ENCODE measurements at places on chromosomes 7 and 10. TPM values are rescaled to one million over a fixed set of nuclear protein-coding genes. Genes with fewer than 3 reads are reported as not detected.

DNA sequence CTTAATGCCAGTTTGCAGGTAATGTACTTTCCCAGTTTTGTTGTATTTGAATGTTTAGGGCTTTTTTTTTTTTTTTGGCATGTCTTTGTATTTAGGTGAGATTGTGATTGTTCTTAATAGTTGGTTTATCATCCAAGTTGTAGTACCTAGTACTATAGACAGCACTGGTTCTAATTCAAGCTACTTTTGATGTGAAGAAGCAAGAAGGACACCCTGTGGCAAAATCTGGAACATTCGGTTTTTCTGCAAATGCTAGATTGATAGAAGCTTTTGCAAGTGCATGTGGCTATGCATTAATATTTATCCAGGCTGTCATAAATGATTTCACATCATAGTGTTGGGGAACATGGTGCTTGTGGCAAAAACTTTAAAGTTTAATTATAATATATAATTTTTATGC, 248.9 kb downstream of the FOXP2 start:
- no peak overlapping the region for H3K4me3 ChIP-seq
- no peaks in the 10 kb centered on the region for H3K36me3 ChIP-seq
- H3K27ac ChIP-seq, result no peak overlapping the region
- no peaks in the 10 kb centered on the region for H3K27me3 ChIP-seq

The FAM131B gene
- total RNA-seq, result 0.80 TPM

- H3K27ac ChIP-seq, result peak overlapping the region; percentile 91
- H3K4me3 ChIP-seq, result peak overlapping the region; percentile 79
- no peaks in the 10 kb centered on the region for H3K27me3 ChIP-seq
- peaks cover 55% of the 10 kb centered on the region for H3K4me1 ChIP-seq
These were observed 32.4 kb downstream of the UNC5B start for GRCh38 chr10:71244431-71245419.

GRCh38 chr7:101365956-101366355, 3.3 kb downstream of the COL26A1 start:
- no peak overlapping the region for H3K27ac ChIP-seq
- H3K27me3 ChIP-seq, result peaks cover 44% of the 10 kb centered on the region
- H3K4me1 ChIP-seq, result no peaks in the 10 kb centered on the region
- DNase-seq, result no peak

GRCh38 chr10:126731610-126731990, 61.1 kb upstream of the C10orf90 start:
- no peak for DNase-seq
- no peak overlapping the region for H3K4me3 ChIP-seq
- H3K36me3 ChIP-seq, result no peaks in the 10 kb centered on the region

Data from HFFc6 (cell line).